ENCODE measurements at places on chromosomes 3 and 15.

- peak; percentile 16 for DNase-seq
These were observed 559.4 kb downstream of the NR2F2 start for GRCh38 chr15:96889734-96890480.

GRCh38 chr3:131731709-131732108, 228.9 kb upstream of the MRPL3 start:
- DNase-seq = no peak

GRCh38 chr3:68974711-68975110, 38.8 kb downstream of the EOGT start:
- DNase-seq = no peak

DNA sequence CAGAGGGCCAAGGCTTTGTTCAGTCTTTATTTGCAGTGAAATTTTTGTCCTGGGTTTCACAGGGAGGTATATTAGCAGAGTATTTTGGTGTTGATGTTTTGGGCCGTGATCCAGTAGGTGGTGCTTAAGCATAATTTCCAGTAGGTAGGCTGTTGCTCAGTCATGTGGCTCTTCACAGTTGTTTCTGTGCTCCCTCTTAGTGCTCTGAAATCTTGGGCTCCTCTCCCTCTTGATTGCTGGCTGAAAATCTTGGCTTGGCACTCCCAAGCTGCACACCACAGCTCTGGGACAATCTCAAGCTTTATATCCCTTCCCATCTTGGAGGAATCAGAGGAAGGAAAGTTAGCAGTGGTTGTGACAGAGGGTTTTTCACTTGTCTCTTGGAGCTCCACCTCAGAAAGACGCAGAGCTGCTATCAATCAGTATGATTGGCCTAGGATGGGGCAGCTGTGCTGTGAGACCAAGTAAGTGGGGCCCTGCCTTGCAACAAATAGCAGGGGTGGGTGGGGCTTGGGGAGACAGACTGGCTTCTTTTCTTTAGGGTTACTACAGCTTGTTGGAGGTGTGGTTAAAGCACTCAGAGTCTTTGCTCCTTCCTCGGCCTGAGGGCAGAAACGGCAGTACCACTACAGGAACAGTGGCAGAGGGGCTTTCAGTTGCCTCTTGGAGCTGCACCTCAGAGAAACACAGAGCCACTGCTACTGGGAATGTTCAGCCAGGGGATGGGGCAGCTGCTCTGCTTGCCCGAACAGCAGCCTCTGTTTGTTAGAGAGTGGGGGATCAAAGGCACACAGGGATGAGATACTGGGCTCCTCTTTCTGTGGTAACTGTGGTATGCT, 627.0 kb downstream of the SI start:
- DNase-seq = peak; percentile 57

- DNase-seq = no peak
These were observed 464.3 kb upstream of the WNT5A start for GRCh38 chr3:55951388-55951787.

- peak; percentile 14 for DNase-seq
These were observed at the start of gene CHRNA7 for GRCh38 chr15:32029862-32030781. Gene CHRNA7, plus strand, starts transcription at chr15:32030515. Its CDS starts 80 bp downstream, at chr15:32030595.
